Suppressor macrophage (primary cell): ENCODE measurements at places on chromosomes 7 and 10.

DNA sequence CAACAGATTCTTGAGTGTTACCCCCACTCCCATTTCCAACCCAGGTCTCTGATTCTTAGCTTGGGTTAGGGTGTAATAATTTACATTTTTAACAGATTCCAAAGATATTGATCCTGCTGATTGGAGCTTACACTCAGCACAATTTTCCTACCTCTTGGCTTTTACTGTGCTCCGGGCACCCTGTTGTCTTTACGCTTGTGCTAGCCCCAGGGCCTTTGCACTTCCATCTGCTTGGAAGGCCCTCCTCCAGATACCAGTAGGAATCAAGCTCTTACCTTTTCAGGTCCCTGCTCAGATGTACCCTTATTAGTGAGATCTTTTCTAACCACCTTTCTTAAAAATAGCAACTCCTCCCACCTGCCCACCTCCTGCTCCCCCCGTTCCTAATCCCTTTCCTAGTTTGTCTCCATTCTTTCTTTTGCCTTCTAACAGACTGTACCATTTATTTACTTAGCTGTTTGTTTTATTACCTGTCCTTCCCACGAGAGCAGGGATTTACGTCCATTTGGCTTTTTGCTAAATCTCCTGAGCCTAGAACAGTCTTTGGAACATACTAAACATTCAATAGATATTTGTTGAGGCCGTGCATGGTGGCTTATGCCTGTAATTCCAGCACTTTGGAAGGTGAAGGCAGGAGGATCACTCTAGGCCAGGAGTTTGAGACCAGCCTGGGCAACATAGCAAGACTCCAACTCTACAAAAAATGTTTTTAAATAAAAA, 316.3 kb downstream of the PRPF18 start:
- no peak for DNase-seq

GRCh38 chr10:80408242-80409101, at the start of gene PRXL2A:
TSS of gene PRXL2A (plus strand) at chr10:80408551. CDS start at chr10:80420468, 11,917 bp downstream.
- DNase-seq: peak; percentile 88

DNA sequence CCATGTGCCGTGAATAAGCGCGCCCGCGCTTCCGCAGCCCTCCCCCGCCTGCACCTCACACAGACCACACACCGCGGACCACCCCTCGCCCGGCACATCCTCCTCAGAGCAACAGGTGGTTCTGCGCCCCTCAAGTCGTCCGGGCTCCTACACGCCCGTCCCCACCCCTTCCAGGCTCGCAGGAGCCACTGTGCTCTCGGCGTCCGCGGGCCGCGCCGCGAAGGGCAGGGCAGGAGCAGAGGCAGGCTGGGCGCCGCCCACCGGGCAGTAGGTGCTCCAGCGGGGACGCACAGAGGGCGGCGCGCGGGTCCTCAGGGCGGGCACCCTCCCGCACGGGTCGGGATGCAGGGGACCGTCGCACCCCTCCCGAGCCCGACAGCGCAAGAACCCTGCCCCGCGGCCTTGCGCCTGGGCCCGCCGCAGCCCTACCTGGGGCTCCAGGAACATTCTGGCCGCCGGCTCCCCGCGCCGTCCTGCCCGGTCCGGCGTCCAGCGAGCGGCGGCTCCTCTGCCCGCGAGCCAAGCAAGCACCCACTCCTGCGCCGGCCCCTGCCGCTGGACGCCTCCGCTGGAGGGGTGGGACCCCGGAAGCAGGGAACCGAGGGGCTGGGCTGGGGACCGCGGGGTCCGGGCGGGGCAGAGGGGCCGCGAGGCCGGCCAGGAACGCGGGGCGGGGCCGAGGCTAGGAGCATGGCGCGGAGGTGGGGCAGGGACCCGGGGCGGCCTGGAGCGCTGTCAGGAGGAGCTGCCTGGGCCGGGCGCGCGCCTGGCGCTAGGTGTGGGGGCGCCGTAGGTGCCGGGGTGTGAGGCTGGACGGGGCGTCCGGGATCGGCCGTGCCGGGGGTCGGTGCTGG, 37.4 kb downstream of the RASGEF1A start:
- DNase-seq: no peak

DNA sequence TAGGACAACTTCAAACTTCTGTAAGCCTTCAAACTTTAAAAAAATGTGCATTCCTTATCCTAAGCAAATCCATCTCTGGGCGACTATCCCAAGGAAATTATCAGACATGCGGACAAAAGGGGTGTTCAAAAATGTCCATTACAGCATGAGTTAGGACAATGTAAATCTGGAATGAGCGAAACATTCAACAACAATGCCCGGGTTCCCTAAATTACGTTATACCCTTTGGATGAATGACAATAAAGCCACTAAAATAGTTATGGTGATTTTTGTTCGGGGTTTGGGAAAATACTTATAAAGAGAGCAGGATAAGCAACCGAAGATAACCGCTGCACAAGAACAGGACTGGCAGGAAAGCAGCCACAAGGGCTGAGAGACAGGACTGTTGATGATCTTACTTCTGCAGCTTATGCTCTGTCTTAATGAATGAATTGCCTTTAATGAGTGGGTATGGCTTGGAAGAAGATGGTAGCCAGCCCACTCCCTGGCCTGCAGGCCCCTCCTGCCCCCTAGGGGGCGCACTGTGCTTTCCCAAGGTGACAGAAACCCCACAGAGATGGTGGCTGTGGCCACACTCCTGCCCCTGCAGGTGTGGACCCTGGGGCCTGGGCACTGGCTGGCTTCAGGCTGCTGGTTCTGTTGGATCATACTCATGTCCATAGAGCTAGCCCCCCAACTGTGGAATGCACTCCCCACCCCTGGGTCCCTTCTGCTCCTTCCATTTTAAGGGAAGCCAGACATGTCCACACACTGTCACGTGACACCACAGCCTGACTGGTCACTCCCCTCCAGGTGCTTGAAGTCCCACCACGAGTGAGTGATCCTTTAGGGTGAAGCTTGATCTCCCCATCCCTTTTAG, 45.0 kb downstream of the ZCCHC24 start:
- peak; percentile 47 for DNase-seq

DNA sequence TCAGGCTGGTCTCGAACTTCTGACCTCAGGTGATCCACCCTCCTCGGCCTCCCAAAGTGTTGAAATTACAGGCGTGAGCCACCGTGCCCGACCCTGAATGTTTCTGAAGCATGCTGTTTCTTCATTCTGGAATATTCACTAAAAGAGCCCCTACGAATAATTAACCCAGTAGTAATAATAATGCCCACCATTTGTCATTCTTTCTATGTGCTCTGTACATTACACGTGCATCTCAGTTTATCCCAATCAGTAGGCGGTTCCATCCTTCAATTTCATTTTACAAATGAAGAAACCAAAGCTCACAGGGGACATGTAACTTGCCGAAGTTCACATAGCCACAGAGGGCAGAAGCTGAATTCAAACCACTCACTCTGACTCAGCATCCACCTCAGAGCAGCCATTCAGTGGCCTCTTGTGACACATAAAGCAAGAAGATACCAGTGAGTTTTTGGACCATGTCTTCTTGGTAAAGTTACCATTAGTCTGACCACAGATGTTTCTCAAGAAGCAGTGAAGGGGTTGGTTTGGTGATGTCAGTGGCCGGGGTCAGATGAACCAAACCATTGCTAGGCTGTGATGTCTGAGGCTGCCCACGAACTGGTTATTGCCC, 71.9 kb upstream of the DUSP5 start:
- peak; percentile 78 for DNase-seq

DNA sequence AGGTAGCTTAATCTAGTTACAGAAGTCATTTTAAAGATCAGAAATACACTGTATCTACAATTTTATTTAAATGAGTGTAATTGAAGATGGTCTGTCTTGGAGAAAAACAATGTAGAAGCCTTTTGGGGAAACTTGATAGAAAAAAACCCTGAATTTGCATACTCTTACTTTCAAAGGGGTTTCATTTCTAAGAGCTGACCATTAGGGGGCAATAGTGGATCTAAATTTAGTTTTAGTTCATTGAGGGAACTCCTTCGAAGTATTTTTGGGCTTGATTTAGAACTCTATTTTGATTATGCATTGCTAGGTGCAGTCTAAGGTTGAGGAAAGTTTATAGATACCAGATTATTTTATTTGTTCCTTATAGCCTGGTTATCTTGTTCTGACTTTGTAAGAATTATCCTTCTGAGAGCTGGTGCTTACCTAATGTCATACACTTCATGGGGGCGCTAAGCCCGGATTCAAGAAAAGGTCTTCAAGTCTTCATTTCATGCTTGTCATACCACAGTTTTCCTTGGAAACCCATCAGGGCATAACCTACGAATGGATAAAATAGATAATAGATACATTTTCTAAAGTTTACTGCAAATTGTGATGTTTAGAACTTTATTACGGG, 69.1 kb upstream of the MXI1 start:
- peak; percentile 88 for DNase-seq

DNA sequence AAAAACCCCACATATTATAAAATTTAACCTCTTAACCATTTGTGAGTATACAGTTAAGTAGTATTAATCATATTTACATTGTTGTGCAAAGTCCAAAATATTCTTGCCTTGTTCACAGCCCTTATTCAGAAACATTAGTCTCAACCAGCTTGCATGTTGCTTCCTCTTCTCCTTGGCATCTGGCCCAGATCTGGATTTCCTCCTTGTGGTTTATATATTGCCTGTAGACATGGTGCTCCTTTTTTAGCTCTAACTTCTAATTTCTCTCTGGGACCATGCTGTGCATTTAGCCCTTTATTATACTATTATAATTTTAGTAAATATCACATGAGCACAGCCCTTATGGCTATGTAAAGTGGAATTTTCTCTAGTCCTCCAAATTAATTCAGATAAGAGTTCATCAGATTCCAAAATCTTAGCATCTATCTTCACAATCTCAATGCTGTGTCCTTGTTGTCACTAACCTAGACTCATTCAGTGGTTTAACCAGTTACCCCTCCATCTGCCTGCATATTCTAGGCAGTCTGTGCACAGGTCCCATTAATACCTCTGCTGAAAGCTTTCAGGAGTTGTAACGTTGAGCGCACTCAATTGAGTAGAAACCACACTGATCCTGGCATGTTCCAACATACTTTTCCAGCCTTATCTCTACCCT, 7.9 kb downstream of the CPED1 start:
- DNase-seq: peak; percentile 88

DNA sequence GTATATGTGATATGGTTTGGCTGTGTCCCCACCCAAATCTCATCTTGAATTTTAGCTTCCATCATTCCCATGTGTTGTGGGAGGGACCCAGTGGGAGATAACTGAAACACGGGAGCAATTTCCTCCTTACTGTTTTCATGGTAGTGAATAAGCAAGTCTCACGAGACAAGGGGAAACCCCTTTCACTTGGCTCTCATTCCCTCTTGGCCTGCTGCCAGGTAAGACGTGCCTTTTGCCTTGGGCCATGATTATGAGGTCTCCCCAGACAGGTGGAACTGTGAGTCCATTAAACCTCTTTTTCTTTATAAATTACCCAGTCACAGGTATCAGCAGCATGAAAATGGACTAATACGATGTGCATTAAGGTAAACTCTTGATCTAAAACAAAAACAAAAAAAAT, 357.1 kb upstream of the AOAH start:
- DNase-seq: no peak

DNA sequence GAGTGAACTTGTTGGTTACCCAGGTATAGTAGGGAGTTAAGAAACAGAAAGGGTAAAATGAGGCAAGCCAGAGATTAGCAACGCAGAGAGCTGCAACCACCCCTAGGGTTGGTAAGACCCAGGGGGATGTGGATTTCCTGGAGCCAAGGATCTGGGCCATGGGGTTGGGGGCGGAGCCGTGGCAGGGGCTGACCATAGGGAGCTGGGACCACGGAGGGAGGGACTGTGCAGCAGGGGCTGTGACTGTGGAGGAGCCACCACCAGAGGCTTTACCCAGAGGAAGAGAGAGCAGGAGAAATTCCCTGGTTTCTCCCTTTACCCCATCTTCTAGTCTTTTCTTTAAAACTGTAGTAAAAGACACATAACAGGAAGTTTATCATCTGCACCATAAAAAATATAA, 58.6 kb upstream of the BAIAP2L1 start:
- no peak for DNase-seq

- DNase-seq: no peak
Measured at GRCh38 chr7:159237022-159237653, 92.5 kb upstream of the VIPR2 start.

DNA sequence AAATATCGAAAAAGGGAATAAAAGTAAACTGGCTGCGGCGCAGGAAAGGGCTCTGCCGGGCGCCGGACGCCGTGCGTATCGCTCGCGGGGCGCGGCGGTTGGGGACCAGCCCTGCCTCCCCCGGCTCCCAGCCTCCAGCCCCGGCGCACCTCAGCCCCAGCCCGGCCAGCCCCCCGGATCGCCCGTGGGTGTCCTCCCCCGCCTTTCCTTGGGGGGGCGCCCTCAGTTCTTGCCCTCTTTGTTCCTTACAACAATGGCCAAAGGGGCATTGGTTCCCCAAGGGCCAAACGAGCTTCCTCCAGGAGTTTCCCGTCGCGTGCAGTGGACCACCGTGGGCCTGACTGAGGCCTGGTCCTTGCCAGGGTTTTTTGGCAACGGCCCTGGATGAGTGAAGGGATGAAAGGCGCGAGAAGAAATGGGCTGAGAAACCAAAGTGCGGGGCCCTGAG, 1.2 kb downstream of the MACROH2A2 start:
- peak; percentile 52 for DNase-seq
